MM.1S (cell line): ENCODE measurements at places on chromosomes 7 and 10.

DNA sequence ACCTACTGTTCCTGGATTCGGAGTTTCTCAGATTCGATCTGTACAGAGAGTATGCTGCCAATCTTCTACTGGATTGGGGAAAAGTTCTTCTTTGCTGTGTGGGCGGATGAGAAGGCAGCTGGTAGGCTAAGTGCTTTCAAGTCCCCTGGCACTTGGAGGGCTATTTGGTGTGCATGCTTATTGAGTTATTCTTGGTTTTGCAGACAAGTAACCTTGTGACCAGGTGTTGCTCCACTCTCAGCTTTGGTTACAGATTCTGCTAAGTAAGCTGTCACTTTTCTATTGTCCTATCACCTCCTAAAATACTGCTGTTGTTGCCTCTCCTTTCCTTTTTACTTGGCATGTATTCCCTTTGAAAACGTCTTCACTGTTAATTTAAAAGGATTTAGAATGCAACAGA, 1375.1 kb upstream of the LRRTM3 start:
- peak; percentile 58 for DNase-seq

- DNase-seq: no peak
These were observed 32.1 kb downstream of the GPR158 start for GRCh38 chr10:25206693-25207414.

GRCh38 chr7:153398370-153398769, 638.8 kb downstream of the ACTR3B start:
- no peak for DNase-seq

DNA sequence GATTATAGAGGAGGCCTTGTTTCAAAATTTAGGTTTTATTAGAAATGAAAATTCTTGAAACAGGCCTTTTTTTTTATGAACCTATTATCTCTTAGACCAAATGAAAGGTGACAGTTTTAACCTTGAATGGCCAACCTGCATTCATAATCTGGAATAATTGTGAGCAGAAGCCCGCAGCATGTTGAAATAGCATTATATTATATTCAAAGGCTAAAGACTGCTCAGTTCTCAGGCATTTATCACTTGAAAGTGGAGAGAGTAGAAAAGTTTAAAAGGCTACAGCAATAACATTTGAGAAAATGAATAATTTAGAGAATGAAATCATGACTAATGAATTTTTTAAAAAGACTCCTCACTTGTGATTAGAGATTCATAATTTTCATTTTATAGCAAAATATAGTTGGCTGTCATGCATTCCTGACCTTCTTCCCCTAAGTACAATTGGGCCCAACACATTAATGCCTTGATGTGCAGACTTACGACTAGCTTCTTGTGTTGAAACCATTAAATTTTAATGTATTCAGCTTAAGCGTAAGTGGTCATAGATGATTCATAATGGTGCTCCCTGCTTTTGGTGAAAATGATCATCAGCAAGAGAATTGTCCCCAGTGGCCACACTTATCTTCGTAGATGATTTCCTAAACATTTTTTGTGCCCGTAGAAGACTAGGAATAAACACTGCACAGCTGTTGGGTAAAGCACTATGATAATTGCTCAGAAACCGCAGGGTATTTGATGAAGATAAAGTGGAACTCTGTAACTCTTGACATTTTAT, 346.6 kb upstream of the BMPER start:
- DNase-seq: no peak

DNA sequence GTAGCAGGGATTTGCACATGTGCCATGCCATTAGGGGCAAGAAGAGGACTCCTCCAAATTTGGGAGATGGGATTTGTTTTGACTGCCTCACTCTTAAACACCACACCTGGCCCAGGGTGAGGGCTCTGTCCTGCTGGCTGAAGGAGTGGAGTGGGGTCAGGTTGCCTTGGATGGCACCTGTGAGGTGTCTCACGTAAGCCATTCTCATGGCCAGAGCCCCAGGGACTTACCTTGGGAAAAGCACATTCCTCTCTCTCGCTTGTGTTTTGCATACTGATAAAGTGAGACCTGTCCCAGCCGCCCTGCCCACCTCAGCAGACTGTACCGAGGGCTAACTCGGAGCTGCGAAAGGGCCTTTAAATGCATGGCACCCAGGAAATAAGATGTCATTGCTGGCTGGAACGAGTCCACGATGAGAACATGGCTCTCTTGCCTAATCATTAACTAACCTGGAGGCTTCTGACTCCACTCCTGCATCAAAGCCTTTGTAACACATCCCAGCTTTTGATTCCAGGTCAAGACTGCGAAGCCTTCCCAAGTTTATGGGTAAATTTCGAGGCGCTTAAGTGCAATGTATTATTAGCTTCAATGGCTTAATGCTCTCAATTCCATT, 184.0 kb upstream of the RNF32 start:
- no peak for DNase-seq

DNA sequence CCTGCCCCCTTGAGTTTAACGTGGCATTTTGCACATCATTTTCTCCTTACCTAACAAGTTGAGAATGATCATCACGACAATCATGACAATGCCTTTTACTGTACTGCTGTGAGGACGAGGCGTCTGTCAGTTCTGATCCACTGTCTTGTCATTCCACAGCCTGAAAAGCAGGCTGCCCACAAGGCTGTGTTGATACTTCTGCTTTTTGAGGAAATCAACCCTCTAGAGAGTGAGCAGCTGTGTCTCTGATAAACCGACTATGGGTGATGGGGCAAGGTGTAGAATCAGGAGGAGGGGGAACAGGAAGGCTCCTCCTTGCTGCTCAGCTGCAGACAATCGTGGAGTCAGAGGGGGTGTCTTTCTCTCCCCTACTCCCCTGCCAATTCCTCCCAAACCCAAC, 30.6 kb upstream of the C10orf120 start:
- no peak for DNase-seq

- DNase-seq: no peak
These were observed 375.8 kb upstream of the PODXL start for GRCh38 chr7:131932271-131932670.

DNA sequence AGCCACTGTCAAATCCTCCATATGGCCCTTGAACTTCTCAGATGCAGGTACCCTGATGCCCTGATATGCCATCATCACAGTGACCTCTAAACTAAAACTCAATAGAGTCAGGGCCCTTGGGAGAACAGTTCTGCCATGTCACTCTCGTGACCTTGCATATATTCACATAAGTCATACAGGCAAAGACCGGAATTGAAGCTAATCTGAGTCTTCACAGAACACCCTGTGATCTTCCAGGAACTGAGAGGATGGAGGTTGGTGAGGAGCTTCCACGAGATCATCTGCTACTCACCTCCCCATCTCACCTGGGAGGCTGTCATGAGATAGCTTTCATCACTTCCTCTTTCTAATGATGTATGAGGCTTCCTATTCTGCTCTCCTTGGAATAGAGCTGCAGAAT, 228.7 kb upstream of the CCDC6 start:
- DNase-seq: peak; percentile 31

GRCh38 chr7:131501422-131501821, 55.0 kb downstream of the PODXL start:
- DNase-seq: peak; percentile 92

GRCh38 chr10:74282848-74283210, 131.8 kb downstream of the ADK start:
- DNase-seq: no peak

DNA sequence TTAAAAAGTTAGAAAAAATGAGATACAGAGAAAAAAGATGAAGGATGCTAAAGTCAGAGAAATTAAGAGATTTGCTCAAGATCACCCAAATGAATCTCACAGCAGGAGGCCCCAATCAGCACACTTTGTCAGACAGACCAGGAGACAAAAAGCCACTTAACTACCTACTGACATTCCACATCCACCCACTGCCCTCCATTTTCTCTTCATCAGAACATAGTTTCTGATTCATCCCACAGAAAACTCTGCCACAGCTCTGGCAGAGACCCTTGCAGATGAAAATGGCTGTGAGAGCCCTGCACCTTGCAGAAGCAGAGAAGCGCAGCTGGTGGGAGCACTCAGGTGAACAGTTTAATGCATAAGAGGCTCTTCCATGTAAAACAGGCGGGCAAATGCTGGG, 26.6 kb downstream of the DGKI start:
- no peak for DNase-seq

GRCh38 chr10:59303018-59303417, 59.3 kb downstream of the FAM13C start:
- DNase-seq: no peak

GRCh38 chr10:114017271-114017670, 26.4 kb upstream of the ADRB1 start:
- no peak for DNase-seq

GRCh38 chr10:43048301-43049051, 28.4 kb upstream of the RET start:
- no peak for DNase-seq

GRCh38 chr10:49709934-49710333, 30.5 kb downstream of the C10orf53 start:
- no peak for DNase-seq

GRCh38 chr10:70090951-70091350, 38.3 kb downstream of the MACROH2A2 start:
- no peak for DNase-seq

GRCh38 chr7:24834128-24834798, 77.0 kb upstream of the GSDME start:
- no peak for DNase-seq

- DNase-seq: no peak
These were observed 280.2 kb upstream of the IMMP2L start for GRCh38 chr7:111842491-111842890.
